Psoas muscle (tissue), 8 donors: ENCODE measurements at places on chromosomes 11 and 22. TPM values are rescaled to one million over a fixed set of nuclear protein-coding genes. Genes with fewer than 3 reads are reported as not detected.

F2 gene
- 0.26 TPM for total RNA-seq

KDELR3 gene
- total RNA-seq: 0.80 TPM

SERPING1 gene
- 69.8 TPM for total RNA-seq

SOX6 gene
- total RNA-seq: 47.6 TPM

ZNF214 gene
- total RNA-seq: 0.39 TPM

P2RY2 gene
- total RNA-seq: 43.4 TPM

OR51E1 gene
- 0.74 TPM for total RNA-seq

KRTAP5-10 gene
- total RNA-seq: not detected

C11orf91 gene
- total RNA-seq: 0.87 TPM

HEPACAM gene
- total RNA-seq: 0.06 TPM

MLC1 gene
- not detected for total RNA-seq

RBM4 gene
- 63.5 TPM for total RNA-seq

DNA sequence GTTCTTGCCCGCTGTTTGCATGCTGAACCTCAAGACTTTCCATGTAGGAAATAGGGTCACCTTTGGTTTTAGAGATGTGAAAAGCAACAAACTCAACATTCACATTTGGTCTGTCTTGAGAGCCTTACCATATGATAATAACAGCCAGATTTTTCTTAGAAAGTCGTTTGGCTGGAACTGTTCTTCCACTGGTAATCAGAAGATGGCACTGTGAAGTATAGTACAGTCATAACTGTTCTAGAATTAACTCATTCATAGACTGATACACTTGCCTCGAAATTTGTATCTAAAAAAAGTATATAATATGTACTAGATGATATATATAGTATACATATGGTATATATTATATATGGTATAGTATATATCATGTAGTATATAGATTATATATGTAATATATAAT lies 12.3 kb downstream of the LUZP2 start:
- H3K36me3 ChIP-seq: no peaks in the 10 kb centered on the region
- DNase-seq: no peak
- no peak overlapping the region for H3K4me3 ChIP-seq
- H3K27me3 ChIP-seq: no peaks in the 10 kb centered on the region

GRCh38 chr11:72635309-72635915 lies 38.8 kb downstream of the PDE2A start:
- no peak overlapping the region for H3K4me3 ChIP-seq
- DNase-seq: no peak
- H3K4me1 ChIP-seq: peaks cover 22% of the 10 kb centered on the region
- H3K27me3 ChIP-seq: no peaks in the 10 kb centered on the region

DNA sequence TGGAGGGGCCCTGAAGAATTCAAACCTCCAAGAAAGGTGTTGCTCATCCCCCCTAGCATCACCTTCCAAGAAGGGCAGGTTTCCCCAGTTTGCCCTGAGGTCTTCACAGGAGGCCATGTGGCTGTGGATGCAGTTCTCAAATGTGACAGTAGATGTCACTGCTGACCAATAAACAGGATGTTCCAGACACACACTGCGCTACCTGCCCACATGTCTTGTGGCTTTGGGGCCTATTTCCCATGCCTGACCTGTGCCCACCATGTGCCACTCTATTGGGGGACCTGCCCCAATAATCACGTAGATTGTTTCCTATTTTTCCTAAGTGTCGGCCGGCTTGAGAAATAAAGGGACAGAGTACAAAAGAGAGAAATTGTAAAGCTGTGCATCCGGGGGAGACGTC lies 4.5 kb downstream of the GSTT2 start:
- H3K27ac ChIP-seq: no peak overlapping the region
- H3K4me3 ChIP-seq: no peak overlapping the region
- DNase-seq: no peak
- no peaks in the 10 kb centered on the region for H3K27me3 ChIP-seq

DNA sequence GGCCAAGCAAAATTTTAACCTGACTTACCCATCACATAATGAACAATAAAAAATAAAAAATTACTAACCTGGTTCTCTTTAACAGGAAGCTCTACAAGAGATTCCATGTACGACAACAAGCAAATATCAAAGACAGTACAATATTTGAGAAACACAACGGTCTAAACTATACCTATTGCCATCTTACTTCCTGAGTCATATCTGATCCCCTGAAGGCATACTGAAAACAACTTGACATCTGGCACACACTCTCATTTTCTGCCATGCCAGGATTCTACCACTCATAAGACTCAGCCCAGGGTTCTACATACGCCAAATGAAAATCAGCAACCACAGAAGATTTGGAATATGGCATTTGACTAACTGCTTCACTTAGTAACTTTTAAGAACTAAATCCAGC lies 13.8 kb downstream of the DENND5A start:
- peaks cover 11% of the 10 kb centered on the region for H3K4me1 ChIP-seq
- no peak overlapping the region for H3K27ac ChIP-seq
- DNase-seq: no peak
- no peaks in the 10 kb centered on the region for H3K36me3 ChIP-seq

DNA sequence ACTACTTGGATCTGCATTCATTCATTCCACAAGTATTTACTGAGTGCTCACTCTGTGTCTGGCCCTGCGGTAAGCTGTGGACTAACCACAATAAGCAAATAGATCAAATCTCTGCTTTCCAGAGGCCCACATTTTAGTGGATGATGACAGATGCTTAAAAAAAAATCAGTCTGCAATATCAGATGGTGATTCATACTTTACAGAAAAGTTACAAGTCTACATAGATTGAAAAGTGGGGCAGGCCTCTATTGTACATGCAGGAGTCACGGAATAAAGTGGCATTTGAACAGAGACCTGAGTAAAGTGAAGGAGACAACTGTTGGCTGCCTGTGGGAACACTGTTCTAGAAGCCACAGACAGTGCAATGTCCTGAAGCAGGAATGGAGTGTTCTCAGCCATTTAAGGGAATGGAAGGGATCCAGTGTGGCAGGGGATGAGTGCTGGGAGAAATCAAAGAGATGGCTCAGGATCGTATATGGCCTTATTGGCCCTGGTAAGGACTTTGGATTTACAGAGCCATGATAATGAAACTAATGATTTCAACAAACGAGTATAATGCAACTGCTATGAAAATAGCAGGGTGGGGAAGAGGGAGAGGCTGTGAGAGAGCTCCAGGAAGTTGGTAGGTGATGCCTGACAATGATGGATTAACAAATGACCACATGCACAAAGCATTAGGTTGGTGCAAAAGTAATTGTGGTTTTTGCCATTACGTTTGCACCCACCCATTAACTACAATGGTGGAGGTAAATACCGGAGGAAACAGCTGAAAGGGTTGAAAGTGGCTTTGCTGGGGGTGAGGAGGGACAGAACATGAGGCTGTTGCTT lies 31.1 kb downstream of the TMEM45B start:
- H3K4me3 ChIP-seq: no peak overlapping the region
- no peaks in the 10 kb centered on the region for H3K27me3 ChIP-seq
- H3K36me3 ChIP-seq: no peaks in the 10 kb centered on the region
- H3K4me1 ChIP-seq: no peaks in the 10 kb centered on the region

DNA sequence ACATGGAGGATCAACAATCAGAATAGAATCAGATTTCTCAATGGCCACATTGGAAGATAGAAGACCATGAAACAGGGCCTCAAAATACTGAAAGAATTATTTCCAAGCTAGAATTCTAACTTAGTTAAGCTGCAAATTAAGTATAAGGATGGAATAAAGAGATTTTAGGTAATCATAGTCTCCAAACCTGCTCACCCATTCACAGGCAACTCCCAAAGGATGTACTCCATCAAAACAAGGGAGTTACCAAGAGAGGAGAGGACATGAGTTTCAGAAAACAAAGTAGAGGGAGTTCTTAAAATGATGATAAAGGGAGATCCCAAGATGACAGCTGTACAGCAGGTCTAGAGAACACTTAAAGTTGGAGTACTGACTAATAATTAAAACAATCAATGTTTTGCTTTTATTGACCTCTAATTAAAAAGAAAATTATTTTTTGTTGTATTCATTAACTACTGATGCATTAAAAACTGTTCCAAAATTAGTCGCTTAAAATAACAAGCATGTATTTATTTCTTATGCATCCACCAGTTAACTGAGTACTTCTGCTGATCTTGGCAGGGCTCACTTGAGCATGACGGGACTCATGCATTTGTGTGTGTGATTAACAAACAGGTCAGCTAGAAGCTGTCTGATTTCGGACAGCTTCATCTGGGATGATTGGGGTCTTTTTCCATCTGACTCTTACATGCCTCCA lies 95.6 kb downstream of the CD44 start:
- no peak overlapping the region for H3K27ac ChIP-seq
- H3K36me3 ChIP-seq: peaks cover 14% of the 10 kb centered on the region
- H3K4me3 ChIP-seq: no peak overlapping the region
- H3K27me3 ChIP-seq: no peaks in the 10 kb centered on the region

- no peaks in the 10 kb centered on the region for H3K4me1 ChIP-seq
- no peak overlapping the region for H3K27ac ChIP-seq
- peak overlapping the region; percentile 30 for H3K4me3 ChIP-seq
- no peaks in the 10 kb centered on the region for H3K27me3 ChIP-seq
- peak; percentile 14 for DNase-seq
Measured at GRCh38 chr22:24181996-24182899, 961 bp downstream of the SUSD2 start.

GRCh38 chr11:72577271-72577721 lies 96.9 kb downstream of the PDE2A start:
- no peaks in the 10 kb centered on the region for H3K27me3 ChIP-seq
- no peak overlapping the region for H3K4me3 ChIP-seq
- H3K27ac ChIP-seq: no peak overlapping the region
- DNase-seq: peak; percentile 10

GRCh38 chr11:134071766-134072402 lies 3.0 kb downstream of the JAM3 start:
- no peaks in the 10 kb centered on the region for H3K36me3 ChIP-seq
- H3K4me1 ChIP-seq: no peaks in the 10 kb centered on the region
- no peak overlapping the region for H3K4me3 ChIP-seq
- H3K27ac ChIP-seq: no peak overlapping the region
- DNase-seq: no peak

DNA sequence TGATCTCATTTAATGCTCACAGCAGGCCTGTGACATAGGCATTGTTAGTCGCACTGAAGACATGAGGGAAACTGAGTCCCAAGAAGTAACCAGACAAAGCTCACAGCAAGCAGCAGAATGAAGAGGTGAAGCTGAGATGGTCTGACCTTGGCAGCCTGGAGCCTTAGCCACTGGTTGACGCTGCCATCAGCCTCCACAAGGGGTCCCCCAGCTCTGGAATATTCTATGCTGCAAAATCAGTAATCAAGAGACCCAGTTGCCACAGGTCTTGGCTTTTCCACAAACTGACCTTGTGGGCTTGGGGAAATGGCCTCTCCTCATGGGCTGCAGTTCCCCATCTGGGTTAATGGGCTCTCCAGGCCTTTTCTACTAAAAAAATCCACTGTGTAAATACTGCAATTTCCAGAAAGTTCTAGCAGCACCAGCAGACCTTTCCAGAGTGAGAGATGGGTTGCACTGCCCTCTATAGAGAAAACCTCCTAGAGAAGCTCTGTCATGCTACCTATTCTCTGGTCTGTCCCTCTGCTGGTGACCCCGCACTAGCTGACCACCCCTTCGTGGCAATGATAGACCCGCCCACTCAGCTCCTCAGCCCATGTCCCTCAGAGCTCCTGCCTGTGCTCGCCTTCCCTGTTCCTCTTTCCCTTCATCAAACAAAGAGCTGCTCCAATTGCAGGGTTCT lies 22.6 kb upstream of the ISX start:
- no peaks in the 10 kb centered on the region for H3K4me1 ChIP-seq
- no peak overlapping the region for H3K27ac ChIP-seq
- H3K36me3 ChIP-seq: no peaks in the 10 kb centered on the region
- no peak for DNase-seq
- peaks cover 2% of the 10 kb centered on the region for H3K27me3 ChIP-seq
- H3K4me3 ChIP-seq: no peak overlapping the region

- H3K36me3 ChIP-seq: no peaks in the 10 kb centered on the region
- no peak overlapping the region for H3K27ac ChIP-seq
- no peaks in the 10 kb centered on the region for H3K4me1 ChIP-seq
Measured at GRCh38 chr11:1087961-1088926, 13.6 kb downstream of the MUC2 start.

DNA sequence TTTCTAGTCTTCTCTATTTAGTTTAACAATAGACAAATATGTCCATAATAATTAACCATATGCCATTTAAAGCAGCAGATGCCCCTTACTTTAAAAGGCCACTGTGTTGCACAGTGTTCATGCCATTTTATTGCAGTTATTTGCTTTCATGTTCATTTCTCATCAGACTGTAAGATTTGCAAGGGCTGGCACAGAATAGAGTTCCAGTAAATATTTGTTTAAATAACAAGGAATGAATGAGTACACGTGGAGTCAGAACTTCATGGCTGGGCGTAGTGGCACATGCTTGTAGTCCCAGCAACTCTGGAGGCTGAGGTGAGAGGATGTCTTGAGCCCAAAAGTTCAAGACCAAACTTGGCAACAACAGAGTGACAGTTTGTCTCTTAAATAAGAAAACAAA lies 1228.6 kb downstream of the LRRC4C start:
- H3K4me3 ChIP-seq: no peak overlapping the region
- no peaks in the 10 kb centered on the region for H3K27me3 ChIP-seq
- H3K27ac ChIP-seq: no peak overlapping the region
- H3K36me3 ChIP-seq: no peaks in the 10 kb centered on the region
- H3K4me1 ChIP-seq: no peaks in the 10 kb centered on the region

- H3K27ac ChIP-seq: no peak overlapping the region
- no peak for DNase-seq
- H3K4me3 ChIP-seq: no peak overlapping the region
- H3K36me3 ChIP-seq: no peaks in the 10 kb centered on the region
Measured at GRCh38 chr11:36012979-36013378, 69.1 kb downstream of the LDLRAD3 start.

GRCh38 chr11:123543797-123544196 lies 110.6 kb downstream of the SCN3B start:
- DNase-seq: no peak
- H3K36me3 ChIP-seq: no peaks in the 10 kb centered on the region
- no peak overlapping the region for H3K4me3 ChIP-seq
- H3K27me3 ChIP-seq: no peaks in the 10 kb centered on the region
- no peak overlapping the region for H3K27ac ChIP-seq

DNA sequence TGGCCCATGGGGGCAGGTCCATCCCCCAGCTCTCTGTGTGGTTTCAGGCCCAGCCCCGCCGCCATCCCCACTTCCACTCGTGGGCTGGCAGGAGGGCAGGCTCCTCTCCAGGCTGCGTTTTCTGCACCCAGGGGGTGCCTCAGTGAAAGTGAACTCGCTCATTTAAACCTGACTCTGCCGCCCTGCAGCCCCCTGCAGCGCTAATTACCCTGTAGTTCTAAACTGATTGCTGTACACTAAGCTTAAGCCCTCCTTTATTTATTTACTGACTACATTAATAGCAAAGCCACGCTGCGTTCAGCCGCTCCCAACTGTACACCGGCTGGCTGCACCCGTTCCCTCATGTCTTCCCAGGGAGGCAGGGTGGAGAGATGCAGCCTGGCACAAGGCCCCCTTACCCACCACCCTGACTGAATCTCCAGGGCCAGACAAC lies 36.6 kb upstream of the NNMT start:
- DNase-seq: peak; percentile 67
- H3K36me3 ChIP-seq: no peaks in the 10 kb centered on the region
- H3K4me1 ChIP-seq: peaks cover 56% of the 10 kb centered on the region
- H3K27me3 ChIP-seq: no peaks in the 10 kb centered on the region
- peak overlapping the region; percentile 89 for H3K27ac ChIP-seq

GRCh38 chr11:1257366-1257765 lies 34.5 kb downstream of the MUC5B start:
- no peak overlapping the region for H3K4me3 ChIP-seq
- no peak for DNase-seq
- no peak overlapping the region for H3K27ac ChIP-seq
- no peaks in the 10 kb centered on the region for H3K27me3 ChIP-seq
- H3K36me3 ChIP-seq: no peaks in the 10 kb centered on the region
- H3K4me1 ChIP-seq: peaks cover 8% of the 10 kb centered on the region

- DNase-seq: no peak
- no peaks in the 10 kb centered on the region for H3K27me3 ChIP-seq
- no peak overlapping the region for H3K27ac ChIP-seq
- H3K4me3 ChIP-seq: no peak overlapping the region
- no peaks in the 10 kb centered on the region for H3K36me3 ChIP-seq
- H3K4me1 ChIP-seq: no peaks in the 10 kb centered on the region
Measured at GRCh38 chr11:119478711-119479285, 55.8 kb upstream of the THY1 start.
